Anterior cingulate cortex (tissue), 58 donors: ENCODE measurements at places on chromosomes 16 and 17.

GRCh38 chr16:2924901-2925755 is 13.4 kb downstream of the FLYWCH1 start:
- no peak for DNase-seq

GRCh38 chr16:55089600-55089999 is 158.9 kb downstream of the IRX5 start:
- DNase-seq = no peak

- DNase-seq = no peak
Measured at GRCh38 chr16:76665571-76666275, 388.5 kb downstream of the CNTNAP4 start.

DNA sequence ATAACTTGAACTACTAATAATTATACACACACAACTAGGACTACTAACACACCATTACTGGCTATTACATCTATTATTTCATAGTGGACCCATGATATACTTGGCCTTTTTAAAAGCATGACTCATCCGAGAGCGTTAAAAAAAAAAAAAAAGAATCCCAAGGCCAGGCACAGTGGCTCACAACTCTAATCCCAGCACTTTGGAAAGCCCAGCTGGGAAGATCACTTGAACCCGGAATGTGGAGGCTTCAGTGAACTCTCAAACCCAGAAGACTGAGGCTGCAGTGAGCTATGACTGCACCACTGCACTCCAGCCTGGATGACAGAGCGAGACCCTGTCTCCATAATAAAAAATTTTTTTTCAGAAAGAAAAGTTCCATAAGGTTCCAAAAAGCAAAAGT is 3.1 kb downstream of the GLG1 start:
- no peak for DNase-seq

DNA sequence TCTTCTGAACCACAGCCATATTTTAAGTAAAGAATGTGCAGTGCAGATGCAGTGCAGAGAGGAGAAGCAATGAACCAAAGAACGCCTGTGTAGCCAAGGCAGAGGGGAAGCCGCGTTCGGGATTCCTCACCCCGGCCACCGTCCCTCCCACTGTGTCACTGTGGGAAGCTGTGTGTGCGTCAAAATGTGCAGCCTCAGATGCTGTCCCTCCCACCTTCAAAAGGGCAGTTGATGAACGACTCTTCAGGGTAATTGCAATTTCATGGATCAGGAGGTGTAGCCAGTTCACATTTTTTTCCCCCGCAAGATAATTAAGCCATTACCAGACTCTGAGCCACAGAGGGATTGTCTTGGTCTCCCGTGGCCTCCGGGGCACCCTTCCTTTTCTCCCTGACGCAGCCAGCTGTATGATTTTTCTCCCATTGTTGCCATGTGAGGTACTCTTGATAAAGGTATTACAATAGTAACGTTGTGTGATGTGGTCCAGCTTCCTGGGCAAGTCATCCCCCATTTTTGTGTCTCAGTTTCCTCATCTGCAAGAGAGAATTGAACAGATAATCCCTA is 190.0 kb downstream of the FOXL1 start:
- no peak for DNase-seq

DNA sequence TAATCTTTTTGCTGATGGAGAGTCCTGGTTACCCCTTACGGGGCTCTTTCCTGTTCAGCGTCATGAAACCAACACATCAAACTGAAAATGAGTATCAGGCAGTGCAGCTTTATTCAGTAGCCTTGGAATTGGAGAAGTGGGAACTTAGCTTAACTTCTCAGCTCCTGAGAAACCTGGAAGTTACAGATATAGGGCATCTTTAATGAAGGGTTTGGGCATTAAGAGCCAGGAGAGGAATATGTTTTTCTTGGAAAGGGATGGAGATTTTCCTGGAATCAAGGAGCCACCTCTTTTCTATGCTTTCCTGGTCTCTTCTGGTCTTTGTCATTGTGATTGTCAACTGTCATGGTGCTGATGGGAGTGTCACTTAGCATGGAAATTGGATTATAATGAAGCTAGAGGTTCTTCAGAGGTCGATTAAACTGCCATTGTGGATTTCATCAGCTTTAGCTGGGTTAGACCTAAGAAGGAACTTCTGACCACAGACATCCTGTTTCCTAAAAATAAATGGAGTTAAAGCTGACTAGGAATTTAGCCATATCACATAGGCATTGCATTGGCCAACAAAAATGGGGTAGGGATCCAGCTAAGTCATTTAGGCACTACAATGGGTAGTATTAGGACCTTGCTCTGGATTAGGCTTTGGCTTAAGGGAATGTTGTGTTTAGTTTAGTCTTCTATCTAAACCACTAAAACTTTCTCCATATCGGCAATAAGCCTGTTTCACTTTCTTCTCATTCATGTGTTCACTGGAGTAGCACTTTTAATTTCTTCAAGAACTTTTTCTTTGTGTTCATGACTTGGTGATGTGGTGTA is 186.4 kb downstream of the BCAS3 start:
- DNase-seq = no peak

- no peak for DNase-seq
Measured at GRCh38 chr17:77311371-77311981, 170.7 kb downstream of the SEC14L1 start.

GRCh38 chr16:2047330-2048115 is at the start of the genes NTHL1 and TSC2:
Gene NTHL1, minus strand, starts transcription at chr16:2047834. Its CDS starts 11 bp downstream, at chr16:2047823.
Gene TSC2, plus strand, starts transcription at chr16:2047985. Its CDS starts 631 bp downstream, at chr16:2048616.
- DNase-seq = peak; percentile 97

DNA sequence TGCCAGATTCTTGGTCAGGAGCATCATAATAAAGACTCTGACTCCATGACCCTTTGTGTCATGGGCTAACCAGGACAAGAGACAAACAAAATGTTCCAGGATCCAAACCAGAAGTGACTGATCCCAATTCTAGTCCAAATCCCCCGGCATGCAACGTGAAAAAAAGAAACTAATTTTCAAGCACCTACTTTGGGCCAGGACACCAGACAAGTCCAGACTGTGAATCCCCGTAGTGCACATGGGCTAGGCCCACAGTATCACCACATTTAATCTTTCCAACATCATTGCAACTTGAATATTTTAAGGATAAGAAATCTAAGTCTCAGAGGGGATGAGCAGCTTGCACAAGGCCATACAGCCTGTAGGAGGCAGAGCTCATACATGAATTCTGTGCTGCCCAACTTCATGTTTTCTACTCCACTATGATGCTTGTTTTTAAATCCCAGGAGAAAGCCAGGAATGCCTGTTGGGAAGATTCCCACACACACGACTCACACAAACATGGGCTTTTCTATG is 365.7 kb downstream of the NPIPA8 start:
- no peak for DNase-seq

GRCh38 chr17:43834106-43834505 is 1.2 kb upstream of the MPP3 start:
- DNase-seq = no peak

DNA sequence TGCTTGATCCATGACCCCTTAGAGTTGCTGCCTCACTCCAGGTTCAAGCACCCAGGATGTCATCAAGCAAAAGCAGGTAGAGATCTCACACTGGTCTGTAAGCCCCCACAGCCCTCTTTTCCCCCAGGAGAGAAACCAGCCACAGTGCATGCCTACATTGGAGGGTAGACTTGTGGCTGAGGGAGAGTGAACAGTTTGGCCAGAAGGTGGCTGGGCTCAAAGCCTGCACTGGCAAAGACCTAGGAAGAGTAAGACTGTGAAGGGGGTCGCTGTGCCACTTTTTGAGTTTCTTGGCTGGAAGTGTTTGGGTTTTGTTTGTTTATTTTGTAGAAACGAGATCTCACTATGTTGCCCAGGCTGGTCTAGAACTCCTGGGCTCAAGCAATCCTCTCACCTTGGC is 28.5 kb downstream of the HOXB1 start:
- no peak for DNase-seq

- no peak for DNase-seq
Measured at GRCh38 chr17:37513711-37514110, 24.0 kb downstream of the DUSP14 start.

DNA sequence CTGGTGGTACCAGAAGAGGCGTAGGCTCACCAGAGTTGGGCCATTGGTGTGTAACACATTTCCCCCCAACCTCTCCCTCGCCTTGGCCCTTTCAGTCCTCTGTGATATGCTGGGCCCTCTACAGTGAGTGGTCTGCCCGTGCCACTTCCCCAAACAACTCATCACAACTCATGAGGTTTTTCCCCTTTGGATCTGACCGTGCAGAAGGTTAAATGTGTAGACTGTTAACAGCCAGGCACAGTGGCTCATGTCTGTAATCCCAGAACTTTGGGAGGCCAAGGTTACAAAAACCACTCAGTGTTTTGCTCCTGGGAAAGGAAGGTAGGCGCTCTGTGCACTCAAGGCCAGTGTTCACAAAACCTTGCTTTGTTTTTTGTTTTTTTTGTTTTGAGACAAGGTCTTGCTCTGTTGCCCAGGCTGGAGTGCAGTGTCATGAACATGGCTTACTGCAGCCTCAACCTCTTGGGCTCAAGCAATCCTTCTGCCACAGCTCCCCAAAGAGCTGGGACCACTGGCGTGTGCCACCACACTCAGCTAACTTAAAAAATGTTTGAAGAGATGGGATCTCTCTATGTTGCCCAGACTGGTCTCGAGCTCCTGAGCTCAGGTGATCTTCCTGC is 11.3 kb upstream of the CYB5B start:
- no peak for DNase-seq

DNA sequence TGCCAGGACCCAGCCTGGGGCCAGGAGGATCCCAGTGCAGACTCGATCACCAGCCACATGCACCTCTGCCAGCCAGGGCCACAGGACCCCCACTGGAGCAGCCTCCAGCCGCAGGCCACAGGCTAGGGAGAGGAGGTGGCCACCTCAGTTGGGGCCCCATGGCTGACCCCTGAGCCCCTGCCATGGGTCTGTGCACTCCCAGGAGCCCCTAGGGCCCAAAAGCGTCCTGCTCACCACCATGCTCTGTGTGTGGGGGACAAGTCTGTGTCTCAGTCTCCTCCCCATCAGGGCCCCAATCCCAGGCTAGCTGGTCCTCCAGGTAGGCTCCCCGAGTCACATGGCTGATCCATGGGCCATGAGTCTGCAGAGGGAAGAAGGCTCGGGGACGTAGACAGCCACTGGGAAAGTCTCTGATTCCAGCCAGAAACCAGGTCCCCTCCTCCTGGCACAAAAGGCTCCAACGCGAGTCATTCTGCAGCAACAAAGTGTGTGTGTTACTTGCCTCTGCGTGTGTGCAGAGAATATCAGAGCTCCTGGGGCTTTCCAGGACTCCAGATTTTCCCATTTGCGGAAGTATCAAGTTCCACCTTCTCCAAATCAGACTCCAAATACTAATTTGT is 6.1 kb upstream of the PRSS8 start:
- no peak for DNase-seq

- no peak for DNase-seq
Measured at GRCh38 chr17:82753201-82753464, 1.3 kb downstream of the TBCD start.

GRCh38 chr16:48340054-48340453 is 45.2 kb downstream of the SIAH1 start:
- DNase-seq = no peak

DNA sequence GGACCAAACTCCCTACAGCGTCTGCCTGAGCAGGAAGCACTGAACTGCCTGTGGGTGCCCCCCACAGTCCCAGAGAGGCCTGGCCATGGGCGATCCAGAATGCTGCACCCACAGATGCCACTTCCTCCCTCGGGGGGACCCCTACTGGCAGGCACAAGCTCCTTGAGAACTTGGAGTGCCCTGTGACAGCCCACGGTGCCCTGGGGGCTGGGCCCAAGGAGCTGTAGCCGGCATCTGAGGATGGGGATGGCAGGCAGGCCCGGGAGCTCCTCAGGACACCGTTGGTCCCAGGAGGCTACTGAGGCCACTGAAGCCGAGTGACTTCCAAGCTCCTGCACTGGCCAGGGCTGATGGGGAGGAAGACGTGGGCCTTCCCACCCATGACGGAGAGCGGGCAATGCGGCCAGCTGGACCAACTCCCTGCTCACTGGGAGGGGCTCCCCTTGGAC is 15.1 kb upstream of the RASD1 start:
- DNase-seq = no peak

DNA sequence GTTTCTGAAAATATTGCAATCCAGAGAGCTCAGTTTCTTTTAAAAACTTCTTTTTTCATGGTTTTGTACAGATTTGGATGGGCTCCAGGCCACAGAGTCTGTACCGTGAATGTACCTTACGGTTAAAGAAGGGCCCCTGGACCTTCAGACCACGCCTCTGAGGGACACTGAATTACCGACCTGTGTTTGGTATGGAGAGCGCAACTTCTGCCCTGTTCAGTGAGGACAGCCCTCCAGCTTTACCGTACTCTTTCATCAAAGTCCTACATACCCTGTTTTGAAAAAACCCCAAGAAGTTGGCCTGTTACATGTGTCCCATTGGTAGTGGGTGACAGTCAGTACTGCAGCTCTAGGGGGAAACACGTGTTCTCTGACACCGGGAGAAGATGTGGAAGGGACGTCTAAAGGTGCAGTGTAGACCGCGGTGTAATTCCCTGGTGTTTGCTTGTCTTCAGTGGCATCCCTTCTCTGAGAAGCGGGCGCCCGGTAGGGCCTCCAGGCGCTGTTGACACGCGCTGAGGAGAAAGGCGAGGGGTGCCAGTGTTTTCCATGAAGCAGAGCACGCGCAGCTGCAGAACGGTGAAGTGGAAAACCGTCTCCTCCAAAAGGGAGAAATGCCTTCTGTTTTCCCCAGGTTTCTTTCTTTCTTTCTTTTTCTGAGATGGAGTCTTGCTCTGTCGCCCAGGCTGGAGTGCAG is 6.2 kb downstream of the PGS1 start:
- DNase-seq = no peak

DNA sequence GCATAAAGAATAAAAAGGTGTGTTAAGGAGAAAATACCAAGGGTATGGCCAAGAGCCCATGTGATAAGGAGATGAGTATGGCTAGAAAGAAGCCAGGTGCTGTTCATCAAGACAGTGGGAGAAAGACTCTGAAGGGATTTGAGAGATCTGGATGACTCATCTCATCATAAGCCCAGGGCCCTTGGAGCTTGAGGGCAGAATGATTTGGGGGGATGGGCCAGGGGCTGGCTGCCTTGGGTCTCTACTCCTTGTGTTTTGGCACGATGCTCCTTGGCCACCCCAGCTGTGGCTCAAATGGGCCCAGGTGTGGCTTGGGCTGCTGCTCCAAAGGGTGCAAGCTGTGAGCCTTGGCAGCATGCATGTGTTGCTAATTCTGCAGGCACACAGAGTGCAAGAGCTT is 14.5 kb upstream of the TNFRSF13B start:
- no peak for DNase-seq

GRCh38 chr16:69105501-69106361 is at the start of gene HAS3:
Gene HAS3, plus strand, starts transcription at chr16:69105653. Its CDS starts 3,743 bp downstream, at chr16:69109396.
- DNase-seq = no peak

DNA sequence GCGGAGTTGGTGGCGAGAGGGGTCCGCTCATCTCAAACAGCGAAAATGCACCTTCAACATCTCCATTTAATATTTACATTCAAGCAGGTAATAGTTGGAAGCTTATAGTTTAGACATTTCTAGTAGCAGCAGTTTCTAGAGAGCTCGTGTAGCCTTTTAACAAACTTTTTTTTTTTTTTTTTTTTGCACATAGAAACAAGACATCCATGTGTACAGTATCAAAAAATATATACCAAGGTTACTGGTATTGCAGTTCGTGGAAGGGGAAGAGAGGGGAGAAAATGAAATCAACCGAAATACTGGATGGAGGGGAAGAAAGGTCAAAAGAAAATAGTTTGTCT is 6.2 kb downstream of the CBX4 start:
- no peak for DNase-seq
